ENCODE measurements at places on chromosomes 6 and 20.

DNA sequence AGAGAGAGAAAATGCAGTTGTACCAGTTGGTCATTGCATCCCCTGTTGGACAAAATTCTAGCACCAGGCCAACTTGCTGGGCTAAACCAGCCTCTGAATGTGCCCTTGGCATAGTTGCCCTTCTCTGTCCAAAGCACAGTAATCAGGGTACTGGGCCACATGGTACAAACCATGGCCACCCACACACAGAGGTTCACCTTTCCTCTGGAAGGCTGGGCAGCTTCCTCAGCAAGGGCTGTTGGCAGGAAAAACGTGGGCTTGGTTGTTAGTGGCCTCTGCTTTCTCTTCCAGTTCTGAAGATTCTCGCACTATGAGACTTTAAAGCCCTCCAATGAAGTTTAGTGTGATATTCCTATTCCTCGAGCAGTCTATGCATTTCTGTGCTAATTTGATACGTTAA, 706 bp downstream of the DDO start:
- DNase-seq = no peak

DNA sequence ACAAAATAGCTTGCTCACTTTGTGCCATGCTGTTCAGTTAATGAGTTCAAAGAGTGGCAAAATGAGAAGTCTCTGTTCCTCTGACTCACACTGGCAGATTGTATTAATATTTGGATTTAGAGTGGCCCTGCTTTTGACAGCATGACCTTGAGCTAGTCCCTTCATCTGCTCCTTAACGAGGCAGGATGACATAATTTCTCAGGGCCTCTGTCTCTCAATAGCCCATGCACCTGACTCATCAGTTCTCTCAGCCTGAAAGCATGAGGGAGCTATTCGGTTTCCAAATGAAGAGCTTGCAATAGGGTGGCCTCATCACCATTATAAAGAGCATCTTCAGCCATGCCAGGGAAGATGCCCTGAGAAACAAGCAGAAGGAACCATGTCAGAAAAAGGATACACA, 38.2 kb downstream of the CAP2 start:
- DNase-seq = no peak

DNA sequence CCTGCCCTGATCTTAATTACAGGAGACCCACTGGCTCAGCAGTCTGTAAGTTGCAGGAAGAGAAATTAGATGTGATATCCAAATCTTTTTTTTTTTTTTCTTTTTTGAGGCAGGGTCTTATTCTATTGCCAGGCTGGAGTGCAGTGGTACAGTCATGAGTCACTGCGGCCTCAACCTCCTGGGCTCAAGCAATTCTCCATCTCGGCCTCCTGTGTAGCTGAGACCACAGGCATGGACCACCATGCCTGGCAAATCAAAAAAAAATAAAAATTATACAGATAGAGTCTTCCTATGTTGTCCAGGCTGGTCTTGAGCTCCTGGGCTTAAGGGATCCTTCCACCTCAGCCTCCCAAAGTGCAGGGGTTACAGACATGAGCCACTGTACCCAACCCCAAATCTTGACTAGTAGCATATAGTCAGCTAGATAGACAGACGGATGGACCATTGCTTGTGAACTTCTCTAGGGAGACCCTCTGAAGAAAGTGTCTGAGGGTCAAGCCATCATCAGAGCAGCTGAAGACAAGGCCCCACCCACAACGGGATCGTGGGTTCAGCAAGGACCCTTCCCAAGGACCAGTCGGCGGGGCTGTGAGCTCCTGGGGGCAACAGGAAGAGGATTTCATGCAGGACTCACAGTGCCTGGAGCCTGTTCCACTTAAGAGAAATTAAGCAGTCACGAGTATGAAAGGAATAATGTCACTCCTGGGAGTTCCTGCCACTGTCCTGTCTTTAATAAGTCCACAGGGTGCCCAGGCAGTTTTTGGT, 222.7 kb downstream of the ANKRD60 start:
- DNase-seq = no peak

- DNase-seq = no peak
These were observed 115.1 kb upstream of the FRMD1 start for GRCh38 chr6:168193816-168194721.

GRCh38 chr6:2450546-2450945, 205.1 kb upstream of the GMDS start:
- no peak for DNase-seq

DNA sequence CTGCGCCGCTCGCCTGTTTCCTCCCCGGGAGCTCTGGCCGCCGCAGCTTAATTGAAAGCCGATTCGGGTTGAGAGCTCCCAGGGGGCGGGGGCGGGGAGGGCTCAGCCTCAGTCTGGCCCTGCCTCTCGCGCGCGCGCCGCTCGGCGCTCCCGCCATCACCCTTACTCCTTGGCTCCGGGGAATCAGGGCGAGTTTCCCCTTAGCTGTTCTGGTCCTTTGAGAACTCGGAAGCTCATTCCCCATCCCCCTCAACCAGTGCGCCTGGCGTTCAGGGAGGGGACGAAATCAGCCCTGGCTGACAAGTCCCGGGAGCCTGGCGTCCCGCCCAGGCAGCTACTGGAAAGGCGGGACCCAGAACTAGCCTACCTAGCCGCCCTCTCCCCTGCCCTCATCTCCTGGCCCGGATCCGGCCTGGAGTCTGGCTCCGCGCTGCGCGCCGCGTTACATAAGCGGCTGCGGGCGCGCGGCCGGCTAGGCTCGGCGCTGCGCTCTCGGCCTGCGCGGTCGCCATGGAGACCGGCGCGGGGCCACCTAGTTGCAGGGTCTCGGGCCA, 2.8 kb downstream of the SLC12A5 start:
- DNase-seq = no peak
